ENCODE measurements at places on chromosomes 1 and 21. TPM values are rescaled to one million over a fixed set of nuclear protein-coding genes. Genes with fewer than 3 reads are reported as not detected.

The NCF2 gene
- total RNA-seq = not detected

The TFAP2E gene
- total RNA-seq = not detected

The PDC gene
- not detected for total RNA-seq

The ZFYVE9 gene
- 20.6 TPM for total RNA-seq

The GPR25 gene
- total RNA-seq = not detected

The DMRTA2 gene
- total RNA-seq = not detected

The MCOLN2 gene
- 1.8 TPM for total RNA-seq

The OBSCN gene
- total RNA-seq = 2.3 TPM

The OXCT2 gene
- total RNA-seq = 2.4 TPM

The TFF3 gene
- total RNA-seq = not detected

The ROR1 gene
- total RNA-seq = 35.4 TPM

The PRAMEF25 gene
- total RNA-seq = not detected

Measured in cardiac atrium fibroblast (primary cell).